ENCODE measurements at places on chromosomes 12 and 14.
A peak's percentile ranks its signal among the peaks of the same experiment; 100 is the strongest.

DNA sequence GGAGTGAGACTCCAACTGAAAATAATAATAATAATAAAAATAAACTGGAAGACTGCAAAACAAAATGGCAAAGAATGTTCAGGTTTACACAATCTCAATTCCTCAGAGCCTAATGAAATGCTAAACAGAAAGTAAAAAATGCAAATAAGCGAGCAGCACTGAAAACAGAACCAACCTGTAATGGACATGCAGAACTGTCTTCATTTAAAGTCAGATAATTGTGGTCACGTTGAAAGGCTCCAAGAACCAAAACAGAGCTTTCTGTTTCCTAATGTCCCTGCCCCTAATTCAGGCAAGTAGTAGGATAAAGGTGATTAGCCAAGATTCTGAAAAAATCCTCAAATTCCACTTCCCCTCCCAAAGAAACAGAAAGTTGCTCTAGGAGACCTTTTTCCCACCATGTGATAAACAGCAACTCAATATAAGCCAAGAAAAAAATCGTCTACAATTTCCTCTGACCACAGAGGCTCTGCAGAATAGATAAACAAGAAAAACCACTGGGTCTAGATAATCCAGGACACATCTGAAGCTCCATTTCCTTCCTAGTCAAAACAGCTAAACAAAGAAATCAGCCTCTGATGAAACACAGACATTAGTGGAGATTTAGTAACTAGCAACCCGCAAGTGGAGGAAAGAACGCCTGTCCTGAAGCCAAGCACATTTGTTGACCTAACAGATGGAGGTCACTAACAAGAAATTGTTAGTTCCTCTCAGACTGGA lies 3.0 kb downstream of the MIS18BP1 start:
- DNase-seq = peak; percentile 56

DNA sequence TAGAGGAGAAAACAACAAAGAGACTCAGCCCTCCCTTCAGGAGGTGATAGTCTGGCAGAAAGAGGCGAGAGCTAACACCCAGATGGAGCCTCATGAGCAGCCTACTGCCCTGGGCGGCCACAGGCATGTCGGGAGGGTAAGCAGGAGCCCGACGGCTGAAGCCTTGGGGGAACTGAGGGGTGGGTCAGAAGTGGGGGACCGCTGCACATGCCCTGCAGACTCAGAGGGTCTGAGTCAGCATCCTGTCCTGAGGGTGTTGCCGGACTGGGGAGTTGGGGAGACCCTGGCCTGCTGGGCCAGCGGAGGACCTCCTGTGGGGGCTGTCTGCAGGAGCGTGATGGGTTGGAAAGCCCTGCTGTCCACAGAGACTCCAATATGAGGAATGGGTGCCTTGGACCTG lies 15.9 kb upstream of the INF2 start:
- no peak for DNase-seq

- DNase-seq = no peak
These were observed 12.6 kb downstream of the CFL2 start for GRCh38 chr14:34701808-34702207.

GRCh38 chr12:113997365-113997764 lies 31.2 kb upstream of the RBM19 start:
- no peak for DNase-seq

- DNase-seq = no peak
These were observed 559 bp upstream of the RFC5 start for GRCh38 chr12:118015944-118016343.

DNA sequence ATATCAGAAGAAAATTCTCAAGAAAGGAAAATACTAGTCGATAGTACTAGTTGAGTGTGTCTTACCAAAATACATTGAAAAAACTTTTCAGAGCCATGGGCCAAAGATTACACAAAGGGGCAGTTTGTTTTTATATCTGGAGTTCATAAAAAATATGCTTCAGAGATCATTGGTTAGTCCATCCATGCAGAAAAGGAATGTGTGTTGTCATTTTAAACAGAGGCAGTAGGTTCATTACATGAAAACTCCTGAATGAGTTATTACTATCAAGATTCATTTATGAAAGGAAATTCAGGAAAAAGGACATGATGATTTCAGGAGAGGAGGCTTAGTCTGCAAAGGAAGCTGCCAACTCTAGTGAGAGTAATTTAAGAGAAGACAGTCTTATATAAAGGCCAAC lies 354.8 kb downstream of the AEBP2 start:
- DNase-seq = no peak

DNA sequence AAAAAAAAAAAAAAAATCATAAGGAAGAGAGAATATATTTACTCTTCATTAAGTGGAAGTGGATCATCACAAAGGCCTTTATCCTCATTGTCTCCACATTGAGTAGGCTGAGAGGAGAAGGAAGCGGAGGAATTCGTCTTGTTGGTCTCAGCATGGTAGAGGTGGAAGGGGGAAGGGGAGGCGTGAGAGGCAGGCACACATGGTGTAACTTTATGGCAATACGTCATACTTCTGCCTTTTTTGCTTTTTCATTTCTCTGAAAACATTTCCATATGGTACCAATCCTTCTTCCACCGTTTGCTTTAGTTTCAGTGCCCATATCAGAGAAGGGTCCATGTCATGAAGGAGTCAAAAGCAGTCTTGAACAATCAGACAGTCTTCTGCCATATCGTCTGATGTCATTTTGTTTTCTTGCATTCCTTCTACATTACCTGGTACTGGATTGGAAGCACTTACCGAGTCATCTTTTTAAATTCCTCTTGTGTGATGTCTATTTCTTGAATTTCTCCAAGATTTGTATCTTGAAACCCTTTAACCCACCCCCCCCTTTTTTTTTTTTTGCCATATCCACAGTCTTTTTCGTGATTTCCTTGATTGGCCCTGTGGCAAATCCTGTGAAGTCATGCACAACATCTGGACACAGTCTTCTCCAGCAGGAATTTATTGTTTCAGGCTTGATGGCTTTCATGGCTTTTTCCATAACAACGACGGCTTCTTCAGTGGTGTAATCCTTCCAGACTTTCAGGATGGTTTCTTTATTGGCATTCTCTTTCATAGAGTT lies 8.9 kb downstream of the FUT8 start:
- DNase-seq = peak; percentile 80

DNA sequence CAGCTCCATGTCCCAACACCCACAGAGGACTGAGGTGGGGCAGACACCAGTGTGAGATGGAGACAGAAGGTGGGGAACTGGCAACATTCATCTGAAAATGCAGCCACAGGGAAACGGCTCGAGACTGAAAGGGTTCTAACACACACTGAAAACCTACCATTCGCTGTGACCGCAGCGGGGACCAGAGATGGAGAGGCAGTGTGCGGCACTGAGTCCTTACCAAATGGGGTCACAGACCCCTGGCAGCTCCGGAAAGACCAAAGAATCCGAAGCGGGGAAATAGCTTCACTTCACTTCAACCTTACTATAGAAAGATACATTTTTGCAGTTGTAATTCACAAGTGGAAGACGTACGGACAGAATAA lies 9.6 kb downstream of the BAG5 start:
- DNase-seq = no peak

Data from NCI-H226 (cell line).